Hepatocyte (in vitro differentiated cells): ENCODE measurements at places on chromosomes 3 and 15.

DNA sequence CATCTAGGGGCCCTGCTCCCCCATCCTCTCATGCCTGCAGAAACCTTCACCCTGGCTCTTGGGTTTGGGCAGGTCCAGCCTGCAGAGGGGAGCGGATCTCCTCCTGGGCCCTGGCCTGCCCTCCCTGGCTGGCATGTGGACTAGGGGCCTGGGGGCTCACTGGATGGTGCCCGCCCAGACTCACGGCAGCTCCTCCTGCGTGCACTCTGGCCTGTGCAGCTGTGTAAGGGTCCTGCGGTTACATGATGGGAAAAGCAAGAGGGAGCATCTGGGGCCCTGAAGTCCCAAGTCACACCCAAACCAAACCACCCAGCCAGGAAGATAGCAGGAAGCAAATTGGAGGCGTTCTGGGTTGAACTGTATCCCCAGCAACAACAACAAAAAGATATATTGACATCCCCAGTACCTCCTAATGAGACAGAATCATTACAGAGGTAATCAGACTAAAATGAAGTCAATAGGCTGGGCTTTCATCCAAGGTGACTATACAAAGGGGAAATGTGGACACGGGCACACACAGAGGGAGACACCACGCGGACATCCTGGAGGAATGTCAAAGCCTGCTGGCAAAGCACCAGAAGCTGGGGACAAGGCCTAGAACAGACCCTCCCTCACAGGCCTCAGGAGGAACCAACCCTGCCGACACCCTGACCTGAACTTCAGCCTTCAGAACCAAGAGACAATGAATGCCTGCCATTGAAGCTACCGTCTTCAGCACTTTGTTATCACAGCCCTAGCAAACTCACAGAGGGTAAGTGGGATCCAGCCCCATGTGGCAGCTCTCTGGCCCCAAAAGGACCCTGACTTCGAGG is 10.4 kb upstream of the CLK3 start:
- DNase-seq, result no peak

GRCh38 chr3:52609316-52609815 is 73.0 kb downstream of the UQCC5 start:
- no peak for DNase-seq

DNA sequence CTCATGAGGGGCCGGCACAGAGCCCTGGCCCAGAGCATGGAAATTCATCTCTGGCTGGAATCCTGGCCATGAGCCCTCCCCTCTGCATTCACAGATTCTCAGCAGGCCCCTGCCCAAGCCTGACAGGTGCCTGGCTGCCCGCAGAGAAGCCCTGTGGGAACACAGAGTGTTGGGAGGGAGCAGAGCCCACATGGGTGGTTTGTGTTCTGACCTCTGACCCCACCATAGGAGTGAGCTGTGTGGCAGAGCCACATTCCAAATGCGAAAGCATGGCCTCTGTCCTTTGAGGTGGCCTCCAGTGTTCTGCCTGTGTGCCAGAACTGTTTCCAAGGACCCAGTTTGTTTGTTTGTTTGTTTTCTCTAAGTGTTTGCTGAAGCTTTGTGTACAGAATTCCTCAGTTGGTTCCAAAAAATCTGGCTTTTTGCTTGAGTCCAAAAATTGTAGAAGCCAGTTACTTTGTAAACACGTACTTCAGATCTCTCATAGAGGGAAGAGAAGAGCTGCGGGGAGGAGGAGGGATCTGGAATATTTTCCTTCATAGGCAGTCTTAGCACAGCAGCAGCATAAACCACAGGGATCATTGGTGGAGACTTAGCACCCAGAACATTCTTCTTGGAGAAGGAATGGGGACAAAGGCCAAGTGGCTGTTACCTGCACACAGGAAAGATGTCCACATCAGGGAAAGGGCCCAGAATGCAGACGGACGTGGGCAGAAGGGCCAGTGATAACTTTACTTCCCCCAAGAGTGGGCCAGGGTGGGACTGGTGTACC is 36.0 kb downstream of the GRAMD2A start:
- no peak for DNase-seq

GRCh38 chr15:32677238-32677750 is 35.8 kb downstream of the SCG5 start:
- peak; percentile 41 for DNase-seq

DNA sequence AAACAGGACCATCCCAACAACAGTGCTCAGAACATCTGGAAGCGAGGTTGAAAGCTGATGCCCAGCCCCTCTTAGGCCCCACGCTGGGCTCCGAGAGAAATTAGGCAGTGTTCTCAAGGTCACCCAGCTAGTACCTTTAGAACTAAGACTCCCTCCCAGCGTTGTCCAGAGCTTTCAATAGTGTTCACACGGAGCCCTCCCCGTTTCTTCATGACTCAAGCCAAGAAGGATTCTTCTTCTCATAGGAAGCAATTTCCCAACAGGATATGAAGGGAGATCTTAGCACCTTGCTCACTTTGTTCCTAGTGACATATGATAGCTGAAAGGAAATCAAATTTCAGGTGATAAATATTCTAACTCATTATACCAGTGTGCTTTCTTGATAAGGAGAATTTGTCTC is 244.2 kb upstream of the ST8SIA2 start:
- no peak for DNase-seq

DNA sequence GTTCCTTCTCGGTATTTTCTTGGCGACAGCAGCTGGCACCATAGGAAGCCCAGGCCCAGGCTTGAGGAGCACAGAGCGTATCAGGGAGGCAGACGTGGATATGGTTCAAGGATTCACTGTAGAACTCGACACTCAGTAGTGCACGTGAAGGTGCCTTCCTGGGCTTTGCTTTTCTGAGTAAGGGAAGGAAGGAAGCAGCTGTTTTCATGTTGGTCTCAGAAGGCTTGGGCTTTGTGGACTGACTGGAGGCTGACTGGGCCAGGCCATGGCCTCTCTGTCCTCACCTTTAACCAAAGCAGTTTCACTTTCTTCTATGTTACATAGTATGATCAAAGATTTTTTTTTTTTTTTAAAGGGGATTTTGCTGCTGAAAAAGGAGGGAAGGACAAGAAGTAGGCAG is 6.9 kb upstream of the GHRL start:
- DNase-seq, result no peak

GRCh38 chr3:100928638-100929428 is 64.4 kb downstream of the ABI3BP start:
- DNase-seq, result no peak

DNA sequence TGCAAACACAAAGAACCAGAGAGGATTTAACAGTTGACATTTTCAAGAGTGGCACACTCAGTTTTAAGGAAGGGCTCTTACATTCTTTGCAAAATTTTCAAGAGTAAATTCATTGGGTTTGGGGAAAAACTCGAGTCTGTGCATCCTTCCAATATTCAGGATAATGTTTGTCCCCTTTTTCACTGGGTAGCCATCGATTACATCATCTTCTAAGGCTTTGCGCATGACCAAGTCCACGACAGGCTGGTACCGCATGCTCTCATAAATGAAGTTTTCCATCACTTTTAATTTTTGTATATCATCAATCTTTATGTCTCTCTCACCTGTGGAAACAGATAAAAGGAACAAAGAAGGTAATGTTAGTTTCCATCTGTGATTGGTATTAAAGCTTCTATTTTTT is 117.5 kb upstream of the TNFAIP8L3 start:
- DNase-seq, result no peak

- no peak for DNase-seq
Measured at GRCh38 chr15:66476535-66476934, 21.0 kb downstream of the SNAPC5 start.

DNA sequence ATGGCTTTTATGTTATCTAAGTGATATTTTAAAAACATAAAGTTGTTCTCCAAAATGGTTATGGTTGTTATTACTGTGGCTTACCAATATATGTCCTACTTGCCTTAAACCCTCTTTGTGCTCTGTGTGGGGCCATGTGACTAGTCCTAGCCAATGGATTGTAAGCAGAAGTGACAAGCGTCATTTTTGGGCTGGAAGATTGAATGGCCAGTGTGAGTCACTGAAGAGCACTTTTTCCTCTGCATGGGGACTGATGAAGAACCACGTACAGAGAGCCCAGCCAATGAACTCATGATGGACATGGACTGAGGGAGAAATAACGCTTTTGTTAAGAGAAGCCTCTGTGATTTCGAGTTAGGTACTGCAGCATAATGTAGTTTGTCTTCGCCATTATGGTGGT is 332.7 kb downstream of the EDEM1 start:
- DNase-seq, result no peak

GRCh38 chr3:49826016-49826415 is 12.3 kb upstream of the UBA7 start:
- DNase-seq, result no peak

DNA sequence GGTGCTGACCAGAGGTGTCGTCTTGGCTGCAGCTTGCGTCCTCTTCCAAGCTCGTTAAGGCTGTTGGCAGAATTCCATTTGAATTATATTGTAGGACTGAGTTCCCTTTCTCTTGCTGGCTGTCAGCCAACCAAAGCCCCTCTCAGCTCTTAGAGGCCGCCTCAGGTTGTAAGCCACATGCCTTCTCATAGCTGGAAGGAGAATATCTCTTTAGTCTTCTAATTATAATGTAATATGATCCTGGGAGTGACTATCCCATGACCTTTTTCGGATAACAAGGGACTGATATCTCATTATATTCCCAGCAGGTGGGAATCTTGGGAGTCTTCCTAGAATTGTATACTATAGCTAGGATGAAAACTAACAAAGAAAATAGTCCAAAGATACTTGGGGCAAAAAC is 4.8 kb downstream of the SCG5 start:
- DNase-seq, result no peak

DNA sequence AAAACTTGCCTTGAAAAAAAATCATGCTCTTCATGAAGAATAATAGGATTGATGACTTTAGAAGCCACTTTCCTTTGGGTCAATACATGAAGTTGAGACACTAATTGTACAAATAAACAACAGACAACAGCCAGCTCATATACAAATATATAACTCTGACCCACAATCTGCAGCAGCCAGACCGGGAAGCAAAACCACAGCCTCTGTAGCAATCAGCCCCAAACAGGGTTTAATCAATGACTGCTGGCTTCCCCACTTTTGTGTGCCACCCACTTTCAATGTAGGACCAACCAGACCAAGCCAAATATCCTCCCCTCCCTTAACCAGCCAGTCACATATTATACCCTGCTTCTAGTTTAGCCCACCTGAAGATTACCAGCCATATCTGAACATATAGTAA is 39.0 kb downstream of the IFT57 start:
- no peak for DNase-seq

DNA sequence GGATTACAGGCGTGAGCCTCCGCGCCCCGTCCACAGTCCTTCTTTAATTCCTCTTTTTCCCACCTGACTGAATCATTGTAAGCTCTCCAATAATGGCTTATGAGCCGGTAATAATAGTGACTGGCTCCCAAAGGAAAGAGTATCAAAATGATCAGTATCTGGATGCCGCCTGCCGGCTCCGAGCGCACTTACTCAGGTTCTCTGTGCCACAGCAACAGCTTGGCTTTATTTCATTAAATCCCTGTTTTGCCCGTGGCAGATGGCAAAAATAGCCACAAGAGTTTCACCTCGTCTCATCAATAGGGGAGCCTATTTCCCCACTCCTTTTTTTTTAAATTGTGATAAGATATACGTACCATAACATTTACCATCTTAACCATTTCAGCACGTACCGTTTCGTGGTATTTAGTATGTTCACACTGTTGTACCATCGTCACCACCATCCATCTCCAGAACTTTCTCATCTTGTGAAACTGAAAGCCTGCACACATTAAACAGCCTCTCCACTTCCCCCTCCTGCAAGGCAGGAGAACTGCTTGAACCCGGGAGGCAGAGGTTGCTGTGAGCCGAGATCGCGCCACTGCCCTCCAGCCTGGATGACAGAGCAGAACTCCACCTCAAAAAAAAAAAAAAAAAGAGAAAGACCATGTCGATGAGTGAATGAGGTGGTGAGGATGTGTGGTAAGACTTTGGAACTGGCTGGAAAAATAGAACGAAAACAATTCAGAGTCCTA is 80.7 kb upstream of the DLG1 start:
- no peak for DNase-seq
